Ecto neural progenitor cell (in vitro differentiated cells): ENCODE measurements at places on chromosomes 12 and 14.

GRCh38 chr12:58930770-58931324, 10.5 kb upstream of the LRIG3 start:
- DNase-seq, result no peak

- DNase-seq, result peak; percentile 22
These were observed 196.2 kb downstream of the KIF26A start for GRCh38 chr14:104334424-104335161.

- no peak for DNase-seq
These were observed 154.0 kb downstream of the ITPR2 start for GRCh38 chr12:26678697-26679660.

DNA sequence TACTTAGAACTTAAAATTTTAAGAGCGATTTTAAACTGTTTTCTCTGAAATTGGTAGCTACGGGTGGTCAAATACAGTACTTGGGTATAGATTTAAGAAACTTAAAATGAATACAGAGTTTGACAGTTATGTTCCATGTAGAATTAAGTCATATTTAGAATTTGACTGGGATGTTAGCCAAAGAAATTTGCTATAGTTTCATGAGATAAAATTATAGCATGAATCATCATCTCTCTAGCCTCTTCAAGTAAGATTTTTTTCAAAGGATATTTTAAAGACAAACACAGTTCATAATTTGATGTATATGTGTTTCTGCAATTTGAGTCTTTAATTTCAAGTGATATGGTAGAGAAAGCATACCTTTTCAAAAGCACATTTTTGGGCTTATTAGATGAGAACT, 41.0 kb downstream of the ZCRB1 start:
- no peak for DNase-seq

DNA sequence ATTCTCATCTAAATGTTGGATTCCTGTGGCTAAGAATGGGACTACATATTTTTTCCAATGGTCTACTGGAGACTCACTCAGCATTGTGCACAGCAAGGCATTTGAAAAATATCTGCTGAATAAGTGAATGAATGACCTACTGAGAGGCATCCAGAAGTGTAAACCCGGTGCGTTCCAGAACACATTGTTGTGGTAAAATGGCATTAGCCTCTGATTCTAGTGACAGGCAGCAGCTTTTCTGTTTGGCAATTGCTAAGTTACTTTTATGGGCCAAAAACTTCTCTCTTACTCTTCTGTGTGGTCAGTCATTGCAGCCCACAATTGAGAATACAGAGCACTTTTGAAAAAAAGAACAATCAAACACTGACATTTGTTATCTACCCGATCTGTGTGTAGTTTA, 36.5 kb downstream of the WIF1 start:
- DNase-seq, result no peak

- no peak for DNase-seq
These were observed 452.1 kb upstream of the GARIN6 start for GRCh38 chr12:99195474-99195873.
